ENCODE measurements at places on chromosomes 3 and 15.

DNA sequence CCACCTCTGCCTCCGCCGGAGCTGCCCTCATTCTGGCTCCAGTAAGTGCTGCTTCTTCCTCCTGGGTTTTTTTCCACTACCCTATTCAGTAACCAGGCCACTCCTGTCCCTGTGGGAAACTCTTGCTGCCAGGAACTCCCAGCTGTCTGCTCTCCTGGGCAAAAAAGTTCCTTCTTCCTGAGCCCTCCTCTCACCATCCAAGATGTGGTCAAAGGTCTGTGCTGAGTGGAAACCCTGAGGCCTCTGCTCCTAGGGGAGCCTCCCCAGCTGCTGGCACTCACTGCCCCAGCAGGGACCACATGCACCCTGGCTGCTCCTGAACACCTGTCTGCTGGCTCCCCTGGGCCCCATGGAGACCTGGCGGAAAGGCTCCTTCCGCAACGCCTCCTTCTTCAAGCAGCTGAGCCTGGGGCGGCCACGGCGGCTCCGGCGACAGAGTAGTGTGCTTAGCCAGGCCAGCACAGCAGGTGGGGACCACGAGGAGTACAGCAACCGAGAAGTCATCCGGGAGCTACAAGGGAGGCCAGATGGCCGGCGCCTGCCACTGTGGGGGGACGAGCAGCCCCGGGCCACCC, 454 bp downstream of the C15orf62 start:
- DNase-seq, result no peak

GRCh38 chr15:83285284-83285978, 967 bp upstream of the BNC1 start:
- no peak for DNase-seq

DNA sequence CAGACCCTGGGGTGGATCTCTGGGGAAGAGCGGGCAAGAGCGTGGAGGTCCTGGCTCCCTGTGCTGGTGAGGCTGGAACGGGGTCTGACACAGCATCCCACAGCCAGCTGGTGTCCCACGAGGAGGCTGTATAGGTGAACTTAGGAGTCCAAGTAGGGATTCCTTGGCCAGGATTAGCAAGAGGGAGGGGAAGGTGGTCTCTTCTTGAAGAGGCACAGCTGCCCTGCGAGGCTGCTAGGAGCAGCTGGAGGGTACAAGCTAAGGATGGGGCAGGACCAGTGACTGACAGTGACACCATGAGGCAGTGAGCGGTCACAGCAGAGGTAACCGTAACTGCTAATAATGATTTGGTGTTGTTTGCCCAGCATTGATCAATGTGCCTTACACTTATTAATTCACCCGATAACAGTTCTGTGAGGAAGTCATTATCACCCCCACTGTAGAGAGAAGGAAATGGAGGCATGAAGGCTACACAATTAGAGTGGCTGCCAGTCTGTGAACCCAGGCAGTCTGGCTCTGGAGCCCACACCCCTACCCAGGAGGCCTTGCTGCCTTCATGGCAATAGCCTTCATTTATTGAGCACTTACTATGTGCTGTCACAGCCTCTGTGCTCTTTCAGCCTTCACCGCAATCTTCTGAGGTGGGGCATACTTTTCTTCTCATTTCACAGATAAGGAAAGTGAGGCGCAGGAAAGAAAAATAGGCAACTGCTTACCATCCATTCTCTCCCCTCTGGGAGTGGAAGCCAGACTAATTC, 59.4 kb downstream of the TMEM44 start:
- DNase-seq, result peak; percentile 11

GRCh38 chr15:94829887-94830884, 598.8 kb downstream of the MCTP2 start:
- no peak for DNase-seq

- no peak for DNase-seq
Measured at GRCh38 chr3:113174801-113175485, 36.4 kb upstream of the BOC start.

- no peak for DNase-seq
Measured at GRCh38 chr3:77186728-77187127, 146.8 kb downstream of the ROBO2 start.

- DNase-seq, result no peak
Measured at GRCh38 chr3:12624056-12624455, 39.9 kb downstream of the RAF1 start.

- DNase-seq, result no peak
Measured at GRCh38 chr3:84108442-84108971, 850.3 kb upstream of the CADM2 start.

GRCh38 chr3:195173657-195174056, 97.3 kb downstream of the XXYLT1 start:
- DNase-seq, result no peak

DNA sequence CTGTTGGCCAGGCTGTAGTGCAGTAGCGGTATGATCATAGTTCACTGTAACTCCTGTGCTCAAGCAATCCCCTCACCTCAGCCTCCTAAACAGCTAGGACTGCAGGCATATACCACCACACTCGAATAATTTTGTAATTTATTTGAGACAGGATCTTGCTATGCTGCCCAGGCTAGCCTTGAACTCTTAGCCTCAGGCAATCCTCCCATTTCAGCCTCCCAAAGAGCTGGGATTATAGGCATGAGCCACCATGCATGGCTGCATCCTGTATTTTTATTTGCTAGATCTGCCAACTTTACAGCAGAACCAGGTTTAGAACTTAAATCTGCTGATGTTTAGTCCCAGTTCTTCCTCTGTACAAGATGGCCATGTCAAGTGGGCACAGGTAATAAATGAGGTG, 69.6 kb downstream of the ERC2 start:
- no peak for DNase-seq

DNA sequence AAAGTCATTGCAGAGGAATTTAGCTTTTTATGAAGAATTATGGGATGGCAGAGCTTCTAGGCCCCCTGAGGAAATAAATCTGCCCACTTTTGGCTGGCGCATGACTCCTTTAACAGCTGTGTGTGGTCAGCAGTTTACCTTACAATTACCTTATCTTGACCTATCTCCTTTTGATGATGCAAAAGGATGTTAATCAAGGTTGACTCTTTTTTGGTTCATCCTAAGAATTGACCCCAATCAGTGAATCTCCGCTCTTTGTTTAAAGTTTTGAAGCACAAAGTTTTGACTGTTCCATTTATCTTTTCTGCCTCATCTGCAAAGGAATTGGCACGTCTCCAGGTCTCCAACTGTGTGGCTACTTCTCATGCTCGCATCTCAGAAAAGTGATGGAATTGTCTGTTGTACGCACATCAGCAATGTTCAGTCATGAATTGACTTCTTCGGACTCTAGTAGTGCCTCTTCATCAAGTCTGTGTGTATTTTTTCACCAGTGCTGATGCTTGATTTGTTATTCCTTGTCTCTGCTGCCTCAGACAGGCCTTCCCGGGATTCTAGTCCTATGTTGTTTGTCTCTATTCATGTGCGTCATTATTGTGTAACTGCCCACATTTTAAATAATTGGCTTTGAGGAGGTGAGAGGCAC, 196.2 kb upstream of the CFAP20DC start:
- DNase-seq, result no peak

GRCh38 chr15:64275934-64276333, 80.0 kb downstream of the CSNK1G1 start:
- DNase-seq, result no peak
